ENCODE measurements at places on chromosomes 5 and 9.
A peak's percentile ranks its signal among the peaks of the same experiment; 100 is the strongest.

- no peak for DNase-seq
These were observed 242.2 kb upstream of the TNC start for GRCh38 chr9:115360122-115360521.

DNA sequence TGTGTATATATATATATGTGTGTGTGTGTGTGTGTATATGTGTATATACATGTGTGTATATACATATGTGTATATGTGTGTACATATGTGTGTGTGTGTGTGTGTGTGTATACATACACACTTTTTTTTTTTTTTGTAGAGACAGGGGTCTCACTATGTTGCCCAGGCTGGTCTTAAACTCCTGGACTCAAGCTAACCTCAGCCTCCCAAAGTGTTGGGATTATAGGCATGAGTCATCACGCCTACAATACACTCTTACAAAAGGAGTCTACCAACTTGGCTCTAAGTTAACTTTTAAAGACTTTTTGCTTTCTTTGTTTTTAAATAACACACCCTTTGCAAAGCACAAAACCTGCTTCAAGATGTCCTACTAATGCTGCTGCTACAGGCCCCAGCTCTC lies 2.1 kb downstream of the C9orf78 start:
- no peak for DNase-seq

GRCh38 chr5:143933451-143933850 lies 121.5 kb downstream of the HMHB1 start:
- DNase-seq, result no peak

GRCh38 chr9:75186767-75187380 lies 98.6 kb downstream of the OSTF1 start:
- no peak for DNase-seq

GRCh38 chr9:13608451-13608850 lies 329.0 kb upstream of the MPDZ start:
- no peak for DNase-seq

DNA sequence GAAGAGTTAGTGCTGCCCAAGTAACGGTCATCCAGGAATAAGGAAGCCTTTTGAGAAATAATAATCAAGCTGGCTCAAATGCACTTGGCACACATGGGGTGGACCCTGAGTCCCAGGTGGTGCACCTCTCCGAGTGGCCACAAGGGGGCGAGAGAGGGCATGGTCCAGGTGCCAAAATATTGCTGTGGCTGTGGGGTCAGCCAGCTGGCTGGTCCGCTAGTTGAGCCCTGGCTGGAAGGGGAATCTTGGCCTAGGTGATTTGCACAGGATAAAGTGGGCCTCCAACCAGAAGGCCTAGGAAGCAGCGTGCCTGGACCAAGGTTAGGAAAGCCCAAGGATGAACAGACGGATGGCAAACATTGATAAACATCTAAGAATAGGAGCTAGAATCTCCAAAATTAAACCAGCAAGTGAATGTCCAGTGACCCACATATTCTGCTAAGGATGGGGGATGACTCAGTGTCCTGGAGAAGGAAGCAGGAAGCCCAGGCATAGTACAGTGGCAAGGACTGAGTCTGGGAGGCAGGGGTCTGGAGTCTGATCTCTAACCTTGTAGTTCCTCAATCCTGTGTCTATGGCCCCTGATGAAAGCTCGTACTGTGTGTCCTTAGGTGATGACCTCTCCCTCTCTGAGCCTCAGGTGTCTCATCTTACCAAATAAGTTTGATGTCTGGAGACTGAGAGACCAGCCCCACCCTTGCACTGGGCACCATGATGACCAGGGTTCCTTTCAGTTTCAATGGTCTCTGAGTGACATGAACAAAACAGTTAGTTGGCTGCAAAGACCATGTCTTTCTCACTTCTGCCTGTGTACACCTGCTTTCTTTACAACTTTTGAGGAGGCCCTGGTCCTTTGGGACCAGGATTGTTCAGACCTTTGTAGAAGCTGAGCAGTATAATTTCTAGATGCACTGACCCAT lies 19.2 kb upstream of the SHB start:
- peak; percentile 79 for DNase-seq

GRCh38 chr5:61995486-61995885 lies 310.5 kb upstream of the KIF2A start:
- no peak for DNase-seq

DNA sequence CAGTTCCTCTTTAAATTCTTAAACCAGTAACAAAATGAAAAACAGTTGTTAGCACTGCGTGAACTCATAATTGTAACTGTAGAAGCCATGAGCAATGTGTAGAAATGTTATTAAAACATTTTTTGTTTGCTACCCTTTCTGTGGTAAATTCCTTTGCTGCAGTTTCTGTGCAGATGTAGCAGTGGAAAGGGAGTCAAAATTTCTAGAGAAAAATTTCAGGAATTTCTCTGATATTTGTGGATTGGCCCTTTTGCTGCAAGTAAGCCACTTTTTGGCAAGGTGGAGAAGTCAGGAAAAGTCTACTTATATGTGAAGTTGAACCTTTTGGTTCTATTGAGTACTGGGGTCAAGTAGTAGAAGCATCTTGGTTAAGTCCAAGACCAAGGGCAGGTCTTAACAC lies 10.1 kb downstream of the FBXL7 start:
- no peak for DNase-seq

DNA sequence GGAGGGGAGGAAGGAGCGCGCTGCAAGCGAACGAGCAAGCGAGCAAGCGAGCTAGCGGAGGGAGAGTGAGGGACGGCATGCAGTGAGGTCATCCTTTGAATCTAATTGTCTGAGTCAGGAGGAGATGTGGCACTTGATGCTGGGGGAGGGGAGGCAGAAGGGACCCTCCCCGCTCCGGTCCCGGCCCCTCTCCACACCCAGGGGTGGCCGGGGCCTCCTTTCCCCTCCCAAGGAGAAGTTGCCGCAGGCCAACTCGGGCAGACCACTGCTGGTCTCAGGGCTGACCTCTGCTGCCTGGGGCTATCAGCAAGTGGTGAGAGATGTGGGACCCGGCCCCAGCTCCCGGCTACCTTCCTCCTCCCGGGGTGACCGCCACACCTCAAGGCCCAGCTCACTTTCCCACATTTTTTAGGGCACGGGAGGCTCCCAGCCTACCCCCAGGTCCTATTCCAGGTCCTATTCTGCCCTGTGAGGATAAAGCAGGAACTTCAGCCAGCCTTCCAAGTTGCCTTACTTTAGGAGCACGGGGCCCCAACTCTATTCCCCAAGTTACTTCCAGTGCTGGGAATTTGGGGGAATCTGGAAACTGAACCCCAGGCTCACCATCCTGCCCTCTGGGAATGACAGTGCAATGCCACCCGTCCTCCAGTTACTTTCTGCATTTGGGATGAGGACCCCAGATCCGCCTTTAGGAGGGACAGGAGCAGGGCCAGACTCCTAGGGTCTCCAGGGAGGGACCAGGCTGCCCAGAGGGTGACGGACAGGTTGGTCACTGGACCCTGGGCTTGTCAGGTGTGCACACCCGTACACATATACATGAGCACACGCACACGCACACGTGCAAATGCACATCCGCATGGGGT lies 11.1 kb downstream of the CNTFR start:
- peak; percentile 22 for DNase-seq

- no peak for DNase-seq
These were observed 70.8 kb upstream of the FAM174A start for GRCh38 chr5:100464418-100464817.

- no peak for DNase-seq
These were observed 1365.5 kb upstream of the CDH9 start for GRCh38 chr5:28403846-28404245.

GRCh38 chr5:171579976-171580411 lies 160.5 kb downstream of the FGF18 start:
- DNase-seq, result no peak

Data from activated CD4-positive, alpha-beta T cell treated with anti-CD3 and anti-CD28 coated beads, Interleukin-2, amount 50 U/mL, for 48 hours (primary cell).